Suppressor macrophage treated with lipopolysaccharide for 1 hour (primary cell): ENCODE measurements at places on chromosomes 4 and X.

DNA sequence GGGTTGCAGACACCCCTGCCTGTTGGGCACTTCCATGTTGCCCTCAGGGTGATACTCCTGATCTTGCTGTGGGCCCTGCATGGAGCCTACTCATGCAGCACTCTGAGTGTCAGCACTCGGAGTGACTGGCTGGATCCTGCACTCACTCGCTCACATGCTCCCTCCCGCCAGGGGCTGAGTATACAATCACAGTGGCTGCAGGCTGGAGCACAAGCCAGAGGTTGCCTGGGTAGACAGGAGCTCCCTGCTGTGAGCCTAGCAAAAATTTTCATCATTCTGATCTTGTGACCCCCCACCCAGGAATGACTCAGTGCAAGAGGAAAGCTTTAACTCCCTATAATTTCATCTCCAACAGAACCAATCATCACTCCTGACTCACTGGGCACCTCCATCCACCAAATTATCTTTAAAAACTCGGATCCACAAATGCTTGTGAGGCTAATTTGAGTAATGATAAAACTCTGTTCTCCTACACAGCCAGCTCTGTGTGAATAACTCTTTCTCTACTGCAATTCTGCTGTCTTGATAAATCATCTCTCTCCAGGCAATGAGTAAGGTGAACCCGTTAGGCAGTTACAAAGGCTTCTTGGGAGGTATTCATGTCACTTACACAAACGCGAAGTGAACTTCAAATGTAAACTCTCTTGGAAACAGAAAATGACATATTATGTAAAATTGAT lies 1180.8 kb upstream of the PABPC4L start:
- no peak for DNase-seq

DNA sequence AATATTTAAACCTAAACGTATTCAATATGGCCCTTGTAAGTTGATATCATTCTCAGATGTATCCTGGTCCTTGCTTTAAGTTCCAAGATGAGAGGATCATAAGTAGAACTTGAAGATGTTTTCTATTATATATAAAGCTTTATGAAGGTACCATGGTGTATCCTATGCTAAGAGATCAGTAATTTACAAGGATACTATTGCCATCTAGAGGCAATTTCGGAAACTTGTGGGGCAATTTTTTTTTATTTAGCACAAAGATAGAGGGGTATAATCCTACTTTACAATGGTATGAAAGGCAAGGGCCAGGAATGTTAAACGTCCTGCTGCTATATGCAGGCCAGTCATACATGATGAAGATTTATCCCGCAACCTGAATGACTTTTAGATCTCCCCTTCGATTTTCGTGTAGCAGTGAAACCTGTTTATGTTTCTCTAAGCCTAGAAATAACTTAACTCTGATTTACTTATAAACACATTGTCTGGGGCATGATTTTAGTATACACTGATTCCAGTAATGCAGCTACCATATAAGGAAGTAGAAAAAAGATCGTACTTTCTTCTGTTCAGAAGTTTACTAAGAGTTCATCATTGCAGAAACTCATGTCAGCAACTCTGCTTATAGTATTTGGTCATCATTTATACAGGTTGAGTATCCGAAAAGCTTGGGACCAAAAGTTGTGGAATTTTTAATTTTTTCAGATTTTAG lies 2.6 kb downstream of the SLC25A31 start:
- peak; percentile 50 for DNase-seq

DNA sequence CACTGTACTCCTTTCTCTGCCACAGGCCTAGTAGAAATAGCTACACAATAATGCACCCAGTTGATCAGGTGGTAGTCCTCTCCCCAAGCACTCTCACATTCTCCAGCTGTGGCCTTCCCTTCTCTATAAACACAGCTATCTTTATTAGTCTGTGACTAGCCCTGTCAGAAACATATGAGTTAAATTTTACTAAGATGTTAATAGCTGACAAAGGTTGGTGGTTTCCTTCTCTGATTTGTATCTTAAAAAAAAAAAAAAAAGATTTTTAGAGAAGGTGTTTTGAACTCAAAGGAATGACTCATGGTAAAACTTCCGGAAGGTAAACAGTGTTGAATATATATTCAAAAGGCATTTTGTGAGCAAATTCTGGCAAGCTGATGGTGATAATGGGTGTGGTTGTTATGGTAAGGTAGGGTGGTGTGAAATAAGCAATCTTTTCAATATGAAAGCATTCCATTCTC lies 327.4 kb downstream of the PPP3CA start:
- DNase-seq: no peak

GRCh38 chrX:68820476-68821110 lies 8.2 kb upstream of the EFNB1 start:
- DNase-seq: no peak

DNA sequence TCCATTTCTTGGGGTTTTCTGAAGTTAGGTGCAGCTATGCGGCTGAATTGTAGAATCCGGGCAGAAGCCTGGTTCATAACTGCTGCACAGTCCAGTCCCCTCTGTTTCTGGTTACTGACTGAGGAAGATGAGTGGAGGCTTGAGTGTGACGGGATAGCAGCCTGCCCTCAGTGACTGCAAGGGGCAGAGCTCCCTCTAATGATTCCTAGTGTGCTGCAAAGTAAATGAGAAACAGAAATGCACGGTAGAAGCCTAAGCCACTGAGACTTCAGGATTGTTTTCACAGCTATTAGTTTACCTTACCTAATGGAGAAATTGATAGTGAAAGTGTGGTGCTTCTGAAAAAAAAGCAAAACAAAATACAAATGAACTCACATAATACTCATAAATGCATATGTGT lies 189.2 kb downstream of the GPM6A start:
- no peak for DNase-seq

DNA sequence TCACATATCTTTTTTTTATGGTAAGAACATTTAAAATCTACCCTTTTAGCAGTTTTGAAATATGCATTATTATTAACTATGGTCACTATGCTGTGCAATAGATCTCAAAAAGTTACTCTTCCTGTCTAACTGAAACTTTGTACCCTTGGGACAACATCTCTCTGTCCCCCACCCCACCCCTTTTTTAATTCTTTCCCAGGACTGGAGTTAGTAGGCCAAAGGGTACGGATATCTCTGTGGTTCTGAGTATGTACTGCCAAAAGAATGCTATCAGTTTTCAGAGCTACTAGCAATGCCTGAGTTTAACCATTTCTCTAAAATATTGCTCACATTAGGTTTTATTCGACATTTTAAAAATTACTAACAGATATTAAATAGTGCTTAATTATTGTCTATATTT lies 4.7 kb upstream of the FAM241A start:
- no peak for DNase-seq

DNA sequence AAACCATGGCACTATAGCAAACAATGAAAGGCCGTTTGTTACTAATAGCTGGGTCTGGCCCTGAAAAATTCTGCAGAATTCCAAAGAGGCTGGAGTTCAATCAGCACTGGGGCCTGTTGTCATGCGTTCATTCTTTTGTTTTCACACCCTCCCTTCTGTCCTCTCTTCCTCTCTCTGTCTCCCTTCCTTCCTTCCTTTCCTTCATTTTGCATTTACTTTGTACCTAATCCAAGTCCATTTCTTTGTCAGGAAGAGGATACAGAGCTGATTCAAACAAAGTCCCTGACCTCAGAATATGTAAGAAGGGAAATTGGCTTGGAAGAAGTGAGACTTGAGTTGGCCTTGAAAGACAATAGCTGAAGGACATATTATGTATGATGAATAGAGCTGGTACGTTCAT lies 119.6 kb upstream of the LDB2 start:
- no peak for DNase-seq

DNA sequence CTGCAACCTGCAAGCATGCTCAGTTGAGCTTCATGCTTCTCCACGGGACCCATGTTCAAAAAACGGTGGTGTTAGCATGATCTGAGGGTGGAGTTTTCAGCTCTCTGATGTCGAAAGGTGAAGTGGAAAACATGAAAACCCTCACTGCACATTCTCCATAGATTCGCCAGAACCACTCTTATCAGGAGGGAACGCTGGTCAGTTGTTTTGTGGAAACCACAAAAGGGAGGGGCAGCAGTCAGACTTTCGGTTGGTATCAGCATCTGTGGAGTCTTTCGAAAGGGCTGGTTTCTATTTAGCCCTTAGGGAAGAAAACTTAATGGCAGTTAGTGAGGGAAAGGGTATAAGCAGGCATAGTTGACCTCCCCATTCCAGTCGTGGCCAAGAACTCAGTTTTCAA lies 12.6 kb downstream of the PPA2 start:
- no peak for DNase-seq
